Activated CD4-positive, CD25-positive, alpha-beta regulatory T cell treated with anti-CD3 and anti-CD28 coated beads, Interleukin-2, amount 50 U/mL, for 24 hours (primary cell): ENCODE measurements at places on chromosomes 5 and 9.
A peak's percentile ranks its signal among the peaks of the same experiment; 100 is the strongest.

- ATAC-seq = no peak
These were observed 72.3 kb downstream of the PAX5 start for GRCh38 chr9:36961561-36962325.

DNA sequence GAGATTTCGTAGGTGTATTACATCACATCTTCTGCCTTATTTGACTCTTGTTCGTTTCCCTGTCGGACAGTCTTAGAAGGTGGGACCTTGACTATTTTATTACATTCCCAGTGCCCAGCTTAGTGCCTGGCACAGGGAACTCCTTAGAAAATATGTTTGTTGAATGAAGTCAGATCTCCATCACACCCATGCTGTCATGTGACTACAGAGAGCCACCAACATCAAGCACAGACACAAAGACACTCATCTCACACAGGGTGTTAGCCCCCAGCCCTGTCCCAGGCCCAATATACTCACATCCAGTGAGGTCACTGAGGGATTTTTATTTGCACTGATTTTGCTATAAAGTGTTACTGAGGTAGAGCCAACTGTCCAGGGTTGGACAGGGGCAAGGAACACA, 692 bp upstream of the SRA1 start:
- ATAC-seq = no peak

DNA sequence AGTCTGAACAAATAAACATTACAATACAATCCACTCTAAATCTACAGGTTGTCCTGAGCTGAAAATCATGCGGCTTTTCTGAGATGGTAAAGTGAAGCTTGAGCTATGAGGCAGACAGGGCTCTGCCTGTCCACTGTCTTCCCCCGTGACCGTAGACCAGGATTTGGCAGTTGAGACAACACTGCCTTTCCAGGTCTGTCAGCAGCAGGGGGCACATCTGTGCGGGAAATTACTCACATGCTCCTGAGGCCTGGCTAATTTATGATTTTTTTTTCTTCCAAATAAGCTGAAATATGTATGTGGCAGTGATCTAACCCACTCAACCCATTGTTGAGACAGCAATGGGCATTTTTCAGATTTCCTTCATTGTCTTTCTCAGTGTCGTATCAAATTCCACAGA, 307.9 kb downstream of the FBXL7 start:
- ATAC-seq = no peak

- no peak for ATAC-seq
These were observed 1083.4 kb upstream of the CDH18 start for GRCh38 chr5:21071421-21071820.

DNA sequence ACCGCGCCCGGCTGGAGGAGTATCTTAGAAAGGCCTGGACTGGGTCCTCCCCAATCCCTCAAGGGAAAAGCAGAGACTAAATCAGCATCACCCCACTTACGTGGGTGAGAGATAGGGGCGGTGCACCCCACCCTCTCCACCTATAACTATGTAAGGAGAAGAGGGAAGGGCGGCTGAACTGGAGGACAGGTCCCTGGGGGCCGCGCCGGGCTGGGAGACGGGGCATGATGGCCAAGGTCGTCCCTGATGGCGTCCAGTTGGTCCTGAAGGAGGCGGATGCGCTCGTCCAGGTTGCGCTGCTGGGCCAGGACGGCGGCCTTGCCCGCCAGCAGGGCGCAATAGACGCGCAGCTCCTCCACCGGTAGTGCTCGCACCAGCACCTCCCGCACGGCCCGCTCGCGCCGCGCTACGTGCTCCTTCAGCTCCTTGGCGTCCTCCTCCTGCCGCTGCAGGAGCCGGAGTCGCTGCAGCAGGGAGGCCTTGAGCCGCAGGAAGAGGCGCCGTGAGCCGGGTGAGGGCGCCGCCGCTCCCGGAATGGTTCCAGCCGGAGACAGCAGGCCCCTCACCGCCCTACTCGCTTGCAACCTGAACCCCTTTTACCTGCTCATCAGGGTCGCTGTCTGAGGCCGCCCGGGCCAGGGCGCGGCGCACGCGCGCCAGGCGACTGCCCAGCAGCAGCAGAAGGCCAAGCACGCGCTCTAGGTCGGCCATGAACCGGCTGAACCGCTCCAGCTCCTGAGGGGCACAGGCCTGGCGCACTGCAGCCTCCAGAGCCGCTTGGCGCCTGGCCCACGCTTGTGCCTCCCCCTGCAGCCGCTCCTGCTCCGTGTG, 7.6 kb downstream of the SHROOM1 start:
- ATAC-seq = no peak

- ATAC-seq = no peak
These were observed 233.1 kb downstream of the MAST4 start for GRCh38 chr5:66829358-66829674.

DNA sequence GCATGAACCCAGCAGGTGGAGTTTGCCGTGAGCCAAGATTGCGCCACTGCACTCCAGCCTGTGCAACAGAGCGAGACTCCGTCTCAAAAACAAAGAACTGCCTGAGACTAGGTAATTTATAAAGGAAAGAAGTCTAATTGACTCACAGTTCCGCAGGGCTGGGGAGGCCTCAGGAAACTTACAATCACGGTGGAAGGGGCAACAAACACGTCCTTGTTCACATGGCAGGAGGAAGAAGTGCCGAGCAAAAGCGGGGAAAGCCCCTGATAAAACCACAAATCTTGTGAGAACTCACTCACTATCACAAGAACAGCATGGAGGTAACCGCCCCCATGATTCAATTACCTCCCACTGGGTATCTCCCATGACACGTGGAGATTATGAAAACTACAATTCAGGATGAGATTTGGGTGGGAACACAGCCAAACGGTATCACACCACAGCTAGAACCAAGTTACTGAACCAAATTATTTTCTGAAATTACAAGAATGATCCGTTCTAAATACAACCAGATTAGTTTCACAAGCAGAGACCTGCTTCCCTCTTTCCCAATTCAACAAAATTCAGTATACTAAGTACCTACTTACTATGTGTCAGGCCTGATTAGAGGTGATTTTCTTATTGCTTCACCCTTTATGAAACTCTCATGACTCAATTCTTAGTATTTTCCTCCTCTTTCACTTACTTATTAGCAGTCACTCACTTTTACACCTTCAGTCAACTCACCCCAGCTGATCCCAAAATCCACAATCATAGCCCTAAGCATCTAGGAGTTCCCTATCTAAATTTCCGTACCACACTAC, 8.4 kb downstream of the UBTD2 start:
- ATAC-seq = peak; percentile 93

GRCh38 chr5:141933151-141933550, 9.5 kb downstream of the DELE1 start:
- no peak for ATAC-seq

DNA sequence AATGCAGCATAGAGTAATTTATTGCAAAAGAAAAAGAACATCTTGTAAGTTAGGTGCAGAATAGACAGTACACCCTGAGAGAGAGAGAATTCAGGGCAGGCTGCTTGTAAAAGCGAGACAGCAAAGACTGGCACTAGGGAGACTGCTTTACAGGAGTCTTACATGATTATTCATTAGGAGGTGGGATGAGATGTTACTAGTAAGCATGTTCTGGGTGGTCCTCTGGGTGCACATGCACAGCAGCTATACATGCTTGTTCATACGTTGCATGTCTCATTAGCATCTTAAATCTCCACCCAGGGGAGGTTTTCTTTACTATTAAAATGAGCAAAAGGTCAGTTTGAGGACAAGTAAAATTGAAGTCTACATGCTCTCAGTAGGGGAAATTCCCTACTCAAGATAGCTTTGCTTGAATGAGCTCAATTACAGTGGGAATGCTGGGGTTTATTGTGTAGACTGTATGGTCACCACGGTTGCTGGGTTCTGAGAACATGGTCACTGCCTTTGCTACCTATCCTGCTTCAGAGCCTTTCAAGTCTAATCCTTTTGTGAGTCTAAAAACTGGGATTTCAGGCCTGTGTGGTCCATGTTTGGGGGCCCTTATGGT, 60.6 kb downstream of the RGS7BP start:
- ATAC-seq = no peak

DNA sequence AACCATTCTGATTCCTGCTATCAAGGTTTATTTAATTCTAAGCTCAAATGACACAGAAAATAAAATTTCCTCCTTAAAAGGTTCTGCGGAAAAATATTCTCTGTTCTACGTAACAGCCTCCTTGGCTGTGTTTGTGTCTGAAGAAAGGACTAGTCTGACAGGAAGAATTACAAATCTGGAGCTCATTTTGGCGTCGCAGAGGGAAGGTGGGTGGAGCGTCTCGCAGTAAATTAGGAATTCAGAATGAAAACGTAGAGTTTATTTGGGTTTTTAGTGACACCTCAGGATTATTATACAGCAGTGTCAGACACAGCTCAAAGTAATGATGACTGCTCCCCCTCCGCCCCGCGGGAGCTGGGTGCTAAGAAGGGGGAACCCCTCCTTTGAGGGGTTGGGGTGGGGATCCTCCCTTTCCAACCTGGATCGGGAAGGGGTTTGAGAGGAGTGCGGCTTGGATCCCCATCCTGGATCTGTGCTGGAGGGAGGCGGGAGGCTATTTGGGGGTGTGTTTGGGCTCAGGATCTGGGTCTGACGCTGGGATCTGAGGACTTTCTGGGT, 933 bp upstream of the TGFBR1 start:
- ATAC-seq = no peak

DNA sequence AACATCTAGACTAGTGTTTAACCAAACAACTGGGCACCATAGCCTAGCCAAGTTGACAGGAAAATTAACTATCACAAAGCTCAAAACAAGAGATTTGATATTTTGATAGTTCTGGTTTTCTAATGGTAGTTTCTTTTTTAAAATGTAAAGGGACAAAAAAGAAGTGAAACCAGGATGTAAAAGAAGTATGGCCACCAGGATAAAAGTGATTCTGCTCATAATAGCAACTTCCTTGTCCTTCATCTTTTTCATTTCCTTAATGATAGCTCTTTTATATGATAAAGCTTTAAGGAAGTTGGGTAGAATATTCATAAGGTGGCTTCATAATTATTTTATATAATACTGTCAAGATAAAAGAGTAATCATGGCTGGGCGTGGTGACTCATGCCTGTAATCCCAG, 139.1 kb downstream of the BASP1 start:
- no peak for ATAC-seq
